ENCODE measurements at places on chromosomes 1 and 21.

DNA sequence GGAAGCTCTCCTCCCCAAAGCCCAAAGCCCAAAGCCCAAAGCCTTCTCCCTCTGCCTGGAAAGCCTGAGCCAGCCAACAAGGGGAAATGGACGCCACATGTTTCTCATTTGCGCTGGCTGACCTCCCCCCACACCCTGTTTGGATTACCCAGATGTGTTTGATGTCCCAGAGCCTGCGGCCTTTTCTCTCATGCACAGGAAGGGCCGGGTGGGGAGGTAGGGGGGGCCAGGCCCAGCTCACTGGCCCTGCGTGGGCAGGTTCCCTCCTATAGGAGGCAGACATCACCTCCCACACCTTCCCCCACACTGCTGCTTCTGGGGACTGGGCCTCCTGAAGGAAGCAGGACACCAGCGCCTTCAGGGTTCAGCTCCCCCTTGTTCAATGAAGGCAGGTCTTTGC lies 116.3 kb downstream of the NAV1 start:
- DNase-seq, result peak; percentile 79

DNA sequence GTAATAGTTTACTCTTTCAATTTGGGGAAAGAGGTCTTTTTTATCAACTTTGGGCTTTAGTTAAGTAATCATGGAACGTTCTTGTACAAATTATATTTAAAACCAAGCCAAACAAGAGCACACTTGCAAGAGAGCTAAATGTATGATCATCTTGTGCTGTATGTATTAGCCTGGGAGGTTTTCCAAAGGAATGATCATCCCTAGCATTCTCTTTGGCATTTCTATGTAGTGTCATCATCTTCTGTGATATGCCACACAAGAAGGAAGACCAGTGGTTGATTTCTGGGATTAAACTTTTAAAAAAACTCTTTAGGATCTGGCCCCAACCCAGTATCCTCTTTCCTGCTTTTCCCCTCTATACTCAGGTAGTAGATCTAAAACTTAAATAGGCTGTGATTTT lies 38.4 kb upstream of the KCNQ4 start:
- no peak for DNase-seq

GRCh38 chr1:208228550-208228949 lies 15.6 kb downstream of the PLXNA2 start:
- DNase-seq, result no peak

- peak; percentile 98 for DNase-seq
Measured at GRCh38 chr21:34526618-34527290, 14.7 kb upstream of the KCNE1 start.

- DNase-seq, result no peak
Measured at GRCh38 chr1:1542766-1543705, 2.6 kb upstream of the TMEM240 start.

DNA sequence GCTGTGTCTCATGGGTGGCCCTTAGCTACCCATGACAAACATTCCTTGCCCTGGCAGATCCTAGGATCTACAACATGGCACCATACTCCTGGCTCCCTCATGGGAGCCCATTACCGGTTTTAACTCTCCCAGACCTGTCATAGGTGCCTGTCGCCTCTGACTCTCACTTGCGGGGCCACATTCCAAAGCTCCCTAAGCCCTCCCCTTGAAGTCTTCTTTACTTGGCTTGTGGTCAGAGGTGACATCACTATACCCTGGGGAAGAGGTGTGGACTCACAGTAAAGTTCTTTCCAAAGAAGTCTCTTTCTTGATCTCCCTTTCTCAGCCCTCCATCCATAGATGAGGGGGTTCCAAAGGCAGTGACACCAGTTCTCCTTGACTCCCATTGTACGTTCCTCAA lies 5.4 kb upstream of the SLAMF9 start:
- no peak for DNase-seq

- no peak for DNase-seq
Measured at GRCh38 chr1:49016030-49016977, 239.6 kb upstream of the BEND5 start.

DNA sequence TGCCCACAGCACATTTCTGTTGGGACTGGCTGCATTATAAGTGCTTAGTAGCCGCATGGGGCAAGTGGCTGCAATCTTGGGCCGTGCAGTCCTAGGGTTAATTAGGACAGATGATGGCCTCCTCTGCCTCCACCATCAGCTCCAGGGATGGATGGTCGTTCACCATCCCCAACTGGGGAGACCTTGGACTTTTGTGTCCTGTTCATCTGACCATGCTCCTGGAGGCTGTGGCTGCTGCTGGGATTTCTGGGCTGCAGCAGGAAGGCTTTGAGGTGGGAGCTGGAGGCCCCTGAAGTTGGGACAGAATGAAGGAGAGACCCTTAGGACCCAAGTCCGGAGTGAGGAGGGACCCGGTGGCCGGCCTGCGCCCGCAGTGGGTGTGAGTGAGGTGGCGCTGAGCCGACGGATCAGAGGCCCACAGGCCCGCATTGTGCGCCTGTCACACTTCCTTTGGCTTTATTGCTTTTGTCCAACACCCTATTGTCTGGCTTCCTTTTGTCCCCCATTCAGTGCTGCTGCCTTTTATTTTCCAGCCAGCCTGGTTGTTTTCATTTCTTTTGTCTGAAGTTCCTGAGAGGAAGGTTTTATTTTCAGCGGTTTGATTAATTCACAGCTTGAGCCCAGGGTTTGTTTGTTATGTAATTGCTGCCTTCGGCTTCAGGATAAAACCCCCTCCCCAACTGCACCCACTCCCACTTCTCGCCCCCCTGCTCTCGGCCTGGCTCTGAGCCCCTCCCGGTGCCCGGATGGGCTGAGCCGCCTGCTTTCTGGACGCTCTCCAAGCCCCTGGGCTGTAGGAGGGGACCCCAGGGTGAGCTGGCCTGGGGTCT lies 35.6 kb downstream of the SOX13 start:
- DNase-seq, result no peak

- no peak for DNase-seq
Measured at GRCh38 chr21:41827951-41828883, 50.9 kb downstream of the PRDM15 start.

DNA sequence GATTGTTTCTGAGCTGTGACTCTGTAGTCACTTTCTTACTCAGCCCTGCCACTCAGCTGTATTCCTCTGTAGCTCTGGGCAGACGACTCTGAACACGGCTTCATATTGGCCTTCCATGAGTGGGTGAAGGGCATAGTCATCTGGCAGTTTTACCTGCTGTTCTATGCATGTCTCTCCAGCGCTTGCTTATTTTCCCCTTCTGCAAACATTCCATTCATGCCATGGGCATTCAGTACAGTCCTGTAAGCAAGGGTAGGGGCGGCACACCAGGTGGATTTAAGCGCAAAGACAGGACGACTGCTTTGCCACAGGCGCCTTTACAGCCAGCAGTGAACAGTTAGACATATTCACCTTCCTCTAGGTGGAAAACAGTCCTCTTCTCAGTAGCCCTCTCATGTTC lies 4.4 kb upstream of the WDR26 start:
- no peak for DNase-seq

GRCh38 chr1:32741413-32742198 lies 39.0 kb upstream of the SYNC start:
- peak; percentile 53 for DNase-seq

- no peak for DNase-seq
Measured at GRCh38 chr1:98849969-98850636, 154.6 kb downstream of the PLPPR5 start.

Data from Daoy (cell line).